Neural crest cell (in vitro differentiated cells): ENCODE measurements at places on chromosomes 2 and 18.

DNA sequence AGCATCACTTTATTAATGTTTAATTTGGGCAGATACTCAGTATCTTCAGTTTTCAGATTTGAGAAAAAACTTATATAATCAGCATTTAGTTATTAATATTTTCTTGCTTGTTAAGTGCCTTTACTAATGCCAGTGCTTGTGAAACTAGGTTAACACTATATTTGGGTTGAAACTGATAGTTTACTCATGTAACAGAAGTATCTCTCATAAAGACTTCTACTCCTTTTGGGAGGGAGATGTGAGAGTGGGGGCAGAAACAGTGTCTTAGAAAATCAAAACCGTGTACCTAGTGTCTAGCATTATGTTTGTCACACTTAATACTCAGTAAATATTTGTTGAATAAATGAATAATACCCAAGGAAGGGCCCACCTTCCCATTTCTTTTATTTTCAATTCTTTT is 129.5 kb downstream of the MSTN start:
- DNase-seq, result no peak

DNA sequence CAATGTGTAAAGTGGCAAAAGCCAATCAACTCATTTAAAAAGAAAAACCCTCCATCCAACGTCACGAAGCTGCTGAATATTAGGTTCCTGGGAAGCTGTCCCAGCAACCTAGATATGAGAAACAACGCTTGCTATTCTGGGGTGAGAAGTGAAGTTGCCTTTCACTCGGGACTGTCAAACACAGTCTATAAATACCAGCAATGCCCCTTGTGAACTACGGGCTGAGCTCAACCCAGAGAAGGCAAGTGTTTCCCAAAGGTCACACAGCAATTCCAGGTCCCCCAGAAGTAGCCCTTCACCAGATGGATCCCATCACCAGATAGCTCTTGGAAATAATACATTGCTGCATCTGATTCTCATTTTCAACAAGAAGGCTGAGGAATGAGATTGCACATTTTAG is 67.9 kb downstream of the BCL11A start:
- no peak for DNase-seq

DNA sequence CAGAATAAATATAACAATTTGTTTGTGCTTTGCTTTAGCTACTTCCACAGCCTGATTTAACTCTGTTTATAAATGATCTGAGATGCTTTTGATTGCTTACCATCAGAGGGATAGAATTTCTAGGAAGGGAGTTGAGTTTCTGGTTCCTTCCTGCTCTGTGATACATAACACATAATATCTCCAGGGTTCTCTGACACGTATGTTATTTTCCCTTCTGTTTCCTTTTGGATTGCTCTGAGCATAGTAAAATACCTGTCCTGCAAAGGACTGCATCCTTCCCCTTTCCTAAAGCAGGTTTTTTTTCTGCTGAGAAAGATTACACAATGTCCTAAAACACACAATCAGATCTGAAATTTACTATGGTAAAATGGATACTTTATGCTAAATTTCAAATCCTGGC is 76.1 kb downstream of the CABYR start:
- no peak for DNase-seq

GRCh38 chr2:18349421-18349820 is 211.0 kb downstream of the RDH14 start:
- DNase-seq, result no peak

- no peak for DNase-seq
Measured at GRCh38 chr2:10792660-10793400, 19.8 kb downstream of the PDIA6 start.

GRCh38 chr2:150624001-150624401 is 136.5 kb upstream of the RND3 start:
- no peak for DNase-seq

GRCh38 chr2:162636206-162636728 is 202.3 kb downstream of the KCNH7 start:
- DNase-seq, result no peak

- no peak for DNase-seq
Measured at GRCh38 chr2:217996361-217996760, 6.4 kb downstream of the TNS1 start.

- no peak for DNase-seq
Measured at GRCh38 chr2:129757366-129757914, 222.0 kb upstream of the RAB6C start.

DNA sequence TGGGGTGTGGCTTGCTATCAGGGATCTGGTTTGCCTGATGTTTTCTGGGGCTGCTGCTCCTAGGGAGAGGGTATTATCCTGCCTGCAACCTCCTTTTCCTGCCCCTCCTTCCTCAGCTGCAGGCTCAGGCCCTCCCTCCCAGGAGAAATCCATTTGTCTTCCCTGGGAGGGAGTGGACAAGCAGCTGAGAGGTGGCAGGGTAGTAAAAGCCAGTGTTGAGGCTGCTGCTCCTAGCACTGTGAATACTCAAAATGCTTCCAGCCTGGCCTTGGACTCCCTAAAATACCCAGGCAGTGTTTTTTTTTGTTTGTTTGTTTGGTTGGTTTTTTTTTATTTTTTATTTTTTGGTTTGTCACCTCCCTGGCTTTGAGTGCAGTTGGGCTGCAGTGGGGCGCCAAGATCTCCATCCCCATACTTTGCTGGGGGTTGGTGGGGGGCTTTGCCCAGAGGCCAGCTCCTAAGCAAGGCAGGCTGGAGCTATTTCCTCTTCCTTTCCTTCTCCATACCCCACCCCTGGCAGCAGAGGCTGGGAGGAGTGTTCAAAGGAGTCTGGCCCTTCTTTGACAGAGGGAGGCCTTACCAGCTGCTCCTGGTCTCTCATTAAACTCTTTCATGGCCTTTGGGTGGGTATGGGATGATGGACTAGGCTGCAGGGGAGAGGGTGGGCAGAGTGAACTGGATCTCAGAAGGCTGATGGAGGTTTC is 13.6 kb downstream of the HOXD3 start:
- DNase-seq, result no peak

DNA sequence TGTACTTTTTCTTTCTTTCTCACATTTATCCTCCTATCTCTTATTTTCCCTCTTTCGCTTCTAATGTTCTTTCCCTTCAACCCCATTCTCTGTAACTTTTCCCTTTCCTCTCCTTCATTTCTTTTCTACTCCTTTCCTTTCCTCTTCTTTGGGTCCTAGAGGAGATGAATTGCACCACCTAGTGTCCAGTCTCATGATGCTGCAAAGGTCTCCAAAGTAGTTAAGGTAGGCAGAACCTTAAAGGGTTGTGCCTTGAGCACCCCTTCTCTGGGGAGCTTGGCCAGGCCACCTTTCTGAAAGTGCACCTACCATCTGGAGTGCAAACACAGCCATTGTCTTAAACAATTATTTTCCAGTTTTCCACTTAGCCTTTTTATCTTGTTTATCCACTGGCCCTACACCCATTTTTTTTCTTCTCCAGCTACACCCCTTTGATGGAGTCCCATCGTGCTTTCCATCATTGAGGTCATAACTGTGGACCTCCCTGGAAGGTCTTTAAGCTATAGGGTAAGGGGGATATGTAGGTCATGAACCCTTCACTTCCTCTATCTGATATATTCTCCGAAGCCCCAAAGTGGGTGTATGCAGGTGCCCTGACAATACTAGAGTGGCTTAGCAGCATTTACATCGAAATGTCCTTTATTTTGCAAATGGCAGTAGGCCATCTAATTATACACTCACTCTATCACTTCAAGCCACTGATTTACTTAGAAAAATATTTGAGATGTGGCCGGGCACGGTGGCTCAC is 155.9 kb downstream of the ESCO1 start:
- peak; percentile 19 for DNase-seq

- DNase-seq, result no peak
Measured at GRCh38 chr2:216863946-216864345, 4.1 kb upstream of the TNP1 start.

DNA sequence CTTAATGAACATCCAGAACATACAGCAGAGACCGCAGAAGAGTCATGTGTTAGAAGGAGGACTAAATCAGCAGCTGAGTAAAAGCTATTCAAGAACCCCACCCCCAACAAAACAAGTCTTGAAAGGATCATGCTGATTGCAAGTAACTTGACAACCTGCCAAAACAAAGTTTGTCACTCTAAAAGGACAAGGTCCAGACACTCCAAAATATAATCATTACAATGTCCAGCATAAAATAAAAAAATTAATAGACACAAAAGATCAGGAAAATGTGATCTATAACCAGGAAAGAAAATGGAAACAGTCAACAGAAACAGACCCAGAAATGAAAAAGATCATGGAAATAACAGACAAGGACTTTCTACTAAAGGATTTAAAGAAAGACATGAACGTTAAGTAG is 28.5 kb downstream of the CCDC88A start:
- no peak for DNase-seq

DNA sequence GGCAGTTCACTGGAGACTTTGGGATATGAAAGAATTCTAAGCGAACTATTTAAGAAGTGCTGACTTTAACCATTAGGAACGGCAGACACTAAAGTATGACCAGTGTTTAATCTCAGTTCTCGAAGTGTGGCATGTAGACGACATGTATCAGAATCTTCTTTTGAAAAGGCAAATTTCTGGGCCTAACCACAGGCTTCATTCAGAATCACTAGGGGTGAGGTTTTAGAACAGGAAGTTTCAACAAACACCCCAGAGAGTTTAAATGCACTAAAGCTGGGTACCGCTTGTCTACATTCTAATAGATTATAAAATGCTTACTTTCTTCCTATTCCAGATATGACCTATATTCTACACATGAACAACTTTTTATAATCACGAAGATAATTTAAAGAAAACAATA is 180.3 kb downstream of the ANKRD44 start:
- no peak for DNase-seq

GRCh38 chr2:40200366-40200915 is 251.4 kb downstream of the SLC8A1 start:
- no peak for DNase-seq

DNA sequence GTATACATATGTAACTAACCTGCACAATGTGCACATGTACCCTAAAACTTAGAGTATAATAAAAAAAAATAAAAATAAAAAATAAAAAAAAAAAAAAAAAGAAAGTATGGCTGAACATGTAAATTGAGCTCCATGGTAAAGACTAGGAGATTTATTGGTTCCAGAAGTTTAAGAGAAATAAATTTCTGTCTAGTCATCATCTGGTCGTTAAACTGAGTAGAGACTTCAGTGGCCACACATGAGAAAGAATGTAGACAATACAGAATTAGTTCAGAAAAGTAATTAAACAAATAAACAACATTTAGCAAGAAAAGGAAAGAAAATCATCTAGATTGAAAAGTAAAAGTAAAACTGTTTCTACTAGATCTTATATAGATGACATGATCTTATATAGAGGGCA is 12.4 kb upstream of the KCNE4 start:
- no peak for DNase-seq

DNA sequence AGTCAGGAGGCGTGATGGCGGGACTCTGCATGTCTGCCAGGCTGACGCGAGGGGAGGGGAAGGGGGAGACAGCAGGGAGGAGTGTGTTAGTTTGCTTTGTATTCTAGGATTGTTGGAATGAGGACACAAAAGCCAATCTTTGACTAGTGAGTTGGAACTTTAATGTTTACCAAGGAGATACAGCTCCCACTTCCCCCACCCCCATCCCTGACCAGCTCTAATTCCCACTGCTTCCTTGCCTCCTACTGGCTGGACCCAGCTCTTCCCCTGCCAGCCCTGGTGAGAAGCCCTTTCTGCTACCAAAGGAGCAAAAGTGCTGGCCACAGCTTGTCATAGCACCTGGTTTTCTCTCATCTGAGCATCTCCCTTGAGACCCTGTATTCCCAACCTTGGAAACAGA is 84.5 kb downstream of the CELF4 start:
- no peak for DNase-seq

DNA sequence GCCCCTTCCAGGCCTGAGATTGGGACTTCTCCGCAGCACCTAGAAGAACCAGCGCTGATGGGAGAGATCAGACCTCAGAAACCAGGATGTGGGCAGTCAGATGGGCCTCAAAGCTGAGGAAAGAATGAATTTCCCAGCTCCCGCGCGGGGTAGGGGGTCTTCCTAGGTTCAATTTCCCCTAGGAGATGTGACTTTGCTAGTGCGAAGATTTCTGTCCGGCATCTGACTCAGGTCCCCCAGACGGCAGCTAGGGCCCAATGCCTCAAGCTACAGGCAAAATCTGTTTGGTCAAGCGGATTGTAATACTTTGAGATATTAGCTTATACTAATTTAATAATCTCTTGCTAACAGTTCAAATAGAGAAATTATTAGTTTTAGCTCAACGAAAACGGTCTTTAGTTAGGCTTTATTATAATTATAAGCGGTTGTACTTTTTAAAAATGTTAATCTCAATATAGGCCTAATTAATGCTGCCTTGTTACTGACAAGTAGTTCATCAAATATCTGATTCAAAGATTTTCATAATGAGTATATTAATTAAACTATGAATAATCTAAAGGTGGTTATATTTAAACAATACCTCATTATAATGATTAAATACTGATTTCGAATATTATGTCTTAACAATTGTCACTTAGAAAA is 5.8 kb downstream of the DLX1 start:
- peak; percentile 26 for DNase-seq

GRCh38 chr2:38465789-38466127 is 88.7 kb upstream of the ATL2 start:
- DNase-seq, result no peak

GRCh38 chr2:47269316-47270232 is 114.5 kb upstream of the STPG4 start:
- DNase-seq, result no peak

DNA sequence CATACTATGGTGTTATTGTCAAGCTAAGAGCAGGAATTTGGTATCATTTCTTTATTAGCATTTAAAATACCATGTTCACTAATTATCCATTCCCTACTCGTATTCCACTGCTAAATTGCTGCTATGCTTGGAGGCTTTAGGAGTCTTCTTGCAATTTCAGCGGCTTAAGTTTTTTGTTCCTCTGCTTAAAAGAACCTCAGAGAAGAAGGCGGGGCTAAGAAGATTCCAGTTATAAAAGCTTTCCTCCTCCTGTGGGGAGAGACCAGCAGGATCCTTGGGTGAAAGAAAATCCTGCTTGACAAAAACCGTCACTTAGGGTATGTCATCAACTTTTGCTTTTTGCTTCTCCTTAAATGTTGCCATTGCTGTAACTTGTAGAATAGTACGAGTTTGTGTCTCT is at the start of gene TRPM8:
TSS of gene TRPM8 (plus strand) at position 258 of the 400 bp plus-strand sequence. CDS start 9,165 bp downstream, outside the sequence.
- DNase-seq, result no peak

DNA sequence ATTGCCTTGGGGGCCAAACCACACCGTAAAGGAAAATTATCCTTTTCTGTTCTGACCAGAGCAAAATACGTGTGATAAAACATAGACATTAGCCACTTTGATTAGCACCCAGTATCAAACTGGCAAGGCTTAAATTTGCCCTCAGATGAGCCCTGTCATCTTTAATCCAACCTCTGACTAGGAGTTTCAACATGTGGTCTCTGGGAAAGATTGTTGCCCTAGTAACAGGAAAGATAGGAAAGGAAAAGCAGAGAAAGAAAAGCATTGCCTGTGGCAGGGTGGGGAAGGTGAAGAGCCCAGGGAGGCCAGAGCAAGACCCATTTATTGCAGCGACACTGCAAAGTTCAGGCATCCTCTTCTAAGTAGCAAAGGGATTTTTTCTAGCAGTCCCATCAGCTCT is 181.5 kb upstream of the SCN7A start:
- DNase-seq, result no peak

GRCh38 chr2:58039170-58039611 is 7.4 kb upstream of the VRK2 start:
- no peak for DNase-seq

GRCh38 chr2:57862727-57863126 is 183.9 kb upstream of the VRK2 start:
- DNase-seq, result no peak

GRCh38 chr2:18209934-18210639 is 331.6 kb downstream of the KCNS3 start:
- DNase-seq, result no peak
